ENCODE measurements at places on chromosomes 11 and 22.

- DNase-seq = no peak
Measured at GRCh38 chr11:73507086-73507485, 90.8 kb downstream of the FAM168A start.

DNA sequence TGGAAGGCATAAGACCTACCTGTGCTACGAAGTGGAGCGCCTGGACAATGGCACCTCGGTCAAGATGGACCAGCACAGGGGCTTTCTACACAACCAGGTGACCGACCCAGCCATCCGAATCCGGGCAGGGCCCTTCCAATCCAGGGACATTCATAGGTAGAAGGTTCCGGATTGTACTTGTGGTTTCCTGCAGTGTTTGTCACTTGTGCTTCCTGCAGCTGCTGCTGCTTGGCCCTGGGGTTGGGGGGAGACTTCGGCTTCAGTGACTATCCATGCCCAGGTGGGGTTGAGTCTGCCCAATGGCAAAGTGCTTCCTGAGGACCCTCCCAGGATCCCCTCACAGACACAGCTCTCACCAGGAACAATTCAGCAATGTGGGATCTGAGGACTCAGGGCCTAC, 2.2 kb downstream of the APOBEC3A start:
- no peak for DNase-seq

GRCh38 chr22:44677353-44677840, 24.6 kb upstream of the PRR5 start:
- DNase-seq = no peak

- DNase-seq = peak; percentile 73
Measured at GRCh38 chr11:20739577-20739976, 70.2 kb downstream of the NELL1 start.

- DNase-seq = no peak
Measured at GRCh38 chr11:35937700-35938099, 6.2 kb upstream of the LDLRAD3 start.

DNA sequence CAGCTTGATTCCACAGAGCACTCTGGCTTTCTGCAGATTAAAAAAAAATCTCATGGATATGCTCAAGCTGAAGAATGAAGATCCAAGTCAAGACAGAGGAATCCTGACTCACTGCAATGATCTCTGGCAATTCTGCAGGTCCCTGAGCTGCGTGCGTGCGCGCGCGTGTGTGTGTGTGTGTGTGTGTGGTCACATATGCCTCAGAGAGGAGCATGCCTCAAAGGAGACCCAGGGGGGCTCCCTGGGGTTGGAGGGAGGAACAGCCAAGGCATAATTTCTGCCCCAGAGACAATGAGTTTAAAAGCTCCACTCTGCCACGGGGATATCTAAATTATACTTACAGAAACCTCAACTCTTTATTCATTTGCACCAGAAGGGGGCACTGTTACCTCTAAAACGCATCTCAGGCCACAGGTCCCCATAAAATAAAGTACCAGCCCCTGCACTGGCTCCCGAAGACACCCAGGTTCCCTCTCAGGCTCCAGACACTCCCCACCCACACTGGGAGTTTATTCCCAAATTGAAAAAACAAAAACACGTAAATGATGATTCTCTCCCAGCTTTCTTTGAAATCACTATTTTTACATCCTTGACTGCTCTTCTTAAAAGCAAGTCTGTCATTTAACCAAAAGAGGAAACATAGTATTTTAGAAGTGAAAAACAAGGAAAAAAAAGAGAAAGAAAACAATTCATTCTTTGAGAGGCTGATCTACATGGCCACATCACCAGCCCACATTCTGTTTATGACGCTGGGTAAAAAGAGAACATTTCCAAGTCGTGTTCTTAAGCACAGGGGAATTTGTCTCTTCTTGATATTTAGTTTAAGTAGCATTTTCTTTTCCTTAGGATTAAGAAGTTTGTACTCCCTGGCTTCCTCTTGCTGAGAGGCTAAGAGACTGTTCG, 401.0 kb downstream of the LARGE1 start:
- DNase-seq = peak; percentile 26

GRCh38 chr11:28110108-28110820, 2.1 kb downstream of the METTL15 start:
- peak; percentile 84 for DNase-seq

GRCh38 chr11:72578991-72579815, 95.0 kb downstream of the PDE2A start:
- DNase-seq = no peak

- peak; percentile 3 for DNase-seq
Measured at GRCh38 chr11:74634537-74634936, 42.2 kb downstream of the POLD3 start.

GRCh38 chr22:50258361-50259292, 2.9 kb downstream of the MAPK12 start:
- no peak for DNase-seq

- no peak for DNase-seq
Measured at GRCh38 chr22:26554956-26555355, 35.0 kb downstream of the TPST2 start.

DNA sequence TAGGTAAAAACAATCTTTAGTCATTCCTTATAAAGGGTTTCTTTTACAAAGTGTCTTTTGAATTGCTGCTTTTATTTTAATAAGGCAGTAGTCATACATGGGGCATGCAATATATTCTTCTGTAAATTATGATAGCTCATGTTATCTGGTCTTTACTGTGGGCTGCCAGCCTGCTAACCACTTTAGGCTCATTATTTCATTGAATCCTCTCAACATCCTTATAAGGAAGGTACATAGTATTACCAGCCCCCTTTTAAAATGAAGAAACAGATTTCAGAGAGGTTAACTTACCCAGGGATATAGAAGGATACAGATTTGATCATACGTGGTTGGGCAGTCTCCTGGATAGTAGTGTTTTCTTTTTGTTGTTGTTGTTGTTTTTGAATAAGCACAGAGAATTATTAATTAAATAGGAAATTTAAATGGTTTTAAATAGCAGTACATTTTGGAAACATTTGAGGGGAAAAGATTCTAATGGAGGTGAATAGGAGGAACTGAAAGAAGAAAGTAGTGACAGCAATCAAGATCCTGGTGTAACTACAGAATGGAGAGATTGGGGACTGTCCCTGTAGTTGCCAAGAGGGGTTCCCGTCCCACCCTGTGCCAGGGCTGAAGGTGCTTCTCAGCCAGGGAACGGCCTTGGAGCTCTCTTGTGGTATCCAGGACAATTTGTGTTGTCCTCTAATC, 21.0 kb downstream of the SPECC1L start:
- DNase-seq = no peak

DNA sequence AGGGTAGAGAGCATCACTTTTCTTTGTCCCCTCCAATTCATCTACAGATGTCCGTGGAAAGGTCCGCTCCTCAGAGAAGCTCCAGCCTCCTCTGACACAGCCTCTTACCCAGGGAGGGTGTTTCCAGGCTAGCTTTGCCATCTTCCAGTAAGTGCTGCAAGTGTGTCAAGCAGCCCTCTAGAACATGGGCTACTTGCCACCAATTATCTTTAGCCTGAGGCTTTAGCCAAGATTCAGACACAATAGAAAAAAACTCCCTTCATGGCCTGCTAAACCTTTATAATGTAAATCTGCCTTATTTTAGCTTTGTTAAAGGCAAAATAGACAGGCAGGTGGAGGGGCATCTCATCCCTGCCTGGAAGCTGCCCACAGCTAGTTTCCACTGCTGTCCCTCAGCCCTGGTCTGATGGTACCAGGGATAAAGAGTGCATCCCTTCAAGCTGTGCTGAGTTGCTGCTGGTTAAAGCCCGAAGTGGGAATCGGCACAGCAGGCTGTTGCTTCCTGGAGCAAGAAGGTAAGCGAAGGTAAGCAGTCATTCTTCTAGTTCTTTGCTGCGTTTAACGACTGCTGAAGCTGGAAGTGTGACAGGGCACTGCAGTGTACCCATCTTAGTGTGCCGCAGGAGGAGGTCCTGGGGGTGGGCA, 190.1 kb upstream of the E2F8 start:
- no peak for DNase-seq

DNA sequence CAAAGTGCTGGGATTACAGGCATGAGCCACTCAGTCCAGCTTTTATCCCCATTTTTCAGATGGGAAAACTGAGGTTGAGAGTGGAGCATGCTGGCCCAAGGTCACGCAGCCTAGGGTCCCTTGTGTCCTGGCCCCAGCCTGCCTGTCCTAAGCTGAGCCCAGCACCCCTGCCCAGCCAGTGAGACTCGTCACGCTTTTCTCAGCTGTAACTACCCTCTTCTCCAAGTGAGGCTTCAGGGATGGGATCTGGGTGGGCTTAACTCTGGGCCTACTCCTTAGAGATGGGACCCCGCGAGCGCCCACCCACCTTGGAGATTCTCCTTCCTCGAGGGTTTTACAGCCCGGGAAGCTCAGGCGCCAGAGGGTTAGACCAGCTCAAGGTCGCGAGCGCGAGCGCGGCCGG, 390 bp upstream of the TMEM151A start:
- DNase-seq = no peak
